ENCODE measurements at places on chromosomes 3 and 15.

DNA sequence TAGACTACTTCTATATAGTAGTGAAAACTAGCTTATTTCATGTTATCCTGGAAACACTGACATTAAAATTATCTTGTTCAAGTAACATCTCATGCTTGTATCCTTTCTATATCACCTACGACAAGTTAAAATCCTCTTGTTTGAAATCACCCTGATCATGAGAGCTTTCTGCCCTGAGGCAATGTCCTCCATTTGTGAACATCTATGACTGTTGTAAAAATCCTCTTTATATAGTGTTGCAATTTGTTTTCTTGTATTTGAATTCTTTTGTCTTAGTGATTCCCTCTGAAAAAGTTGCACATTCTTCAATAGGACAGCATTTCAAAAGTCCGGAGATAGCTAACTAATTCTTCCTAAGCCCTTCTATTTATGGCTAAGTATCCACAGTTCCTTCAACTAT is 480.3 kb downstream of the NSUN3 start:
- DNase-seq, result no peak

GRCh38 chr15:67025719-67026609 is 39.4 kb upstream of the SMAD3 start:
- no peak for DNase-seq

DNA sequence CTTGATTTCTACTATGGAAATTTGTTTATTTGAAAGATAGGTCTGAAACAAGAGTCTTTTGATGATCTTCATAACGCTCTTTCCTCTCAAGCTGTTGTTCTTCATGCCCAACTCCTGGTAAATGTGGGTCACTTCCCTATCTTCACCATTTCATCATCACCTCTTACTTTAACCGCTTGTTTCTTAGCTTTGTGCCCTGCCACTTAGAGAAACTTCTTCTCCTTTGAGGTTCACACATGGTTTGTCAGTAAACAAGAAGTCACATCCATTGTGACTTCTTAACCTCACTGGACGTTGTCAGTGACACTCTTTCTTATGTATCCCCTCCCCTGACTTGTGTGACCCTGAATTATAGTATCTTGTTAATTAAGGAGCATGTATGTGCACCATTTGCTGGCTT is 16.9 kb upstream of the P2RY13 start:
- DNase-seq, result no peak

GRCh38 chr15:41408234-41408641 is 5.9 kb upstream of the NDUFAF1 start:
- no peak for DNase-seq

GRCh38 chr3:40923143-40923542 is 276.2 kb upstream of the CTNNB1 start:
- no peak for DNase-seq

GRCh38 chr3:8324747-8325146 is 176.9 kb upstream of the LMCD1 start:
- DNase-seq, result no peak

GRCh38 chr3:122519693-122520092 is 5.0 kb upstream of the KPNA1 start:
- no peak for DNase-seq

DNA sequence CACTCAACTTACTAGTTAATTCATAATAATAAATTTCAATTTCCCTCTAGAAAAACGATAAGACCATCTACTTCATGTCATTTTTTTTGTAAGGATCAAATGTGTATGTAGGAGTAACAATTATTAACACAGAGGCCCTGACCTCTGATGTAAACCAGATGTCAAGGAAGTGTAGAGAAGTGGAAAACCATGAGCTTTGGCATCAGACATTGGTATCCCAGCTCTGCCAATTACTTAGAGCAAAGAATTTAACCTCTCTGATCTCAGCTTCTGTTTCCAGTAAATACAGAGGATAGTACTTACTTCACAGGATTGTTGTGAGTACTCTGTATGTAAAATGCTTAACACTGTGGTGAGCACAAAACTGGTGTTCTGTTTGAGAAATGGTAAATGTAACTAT is 17.5 kb downstream of the AQR start:
- DNase-seq, result no peak

Data from stimulated activated CD4-positive, alpha-beta T cell treated with anti-CD3 and anti-CD28 coated beads, TNF-alpha, amount 100 ng/mL, for 24 hours (primary cell).